Germinal center (tissue), 1 donor: ENCODE measurements at places on chromosomes 3 and 15.

GRCh38 chr3:60313231-60313798 is 937.9 kb downstream of the FHIT start:
- DNase-seq: no peak

DNA sequence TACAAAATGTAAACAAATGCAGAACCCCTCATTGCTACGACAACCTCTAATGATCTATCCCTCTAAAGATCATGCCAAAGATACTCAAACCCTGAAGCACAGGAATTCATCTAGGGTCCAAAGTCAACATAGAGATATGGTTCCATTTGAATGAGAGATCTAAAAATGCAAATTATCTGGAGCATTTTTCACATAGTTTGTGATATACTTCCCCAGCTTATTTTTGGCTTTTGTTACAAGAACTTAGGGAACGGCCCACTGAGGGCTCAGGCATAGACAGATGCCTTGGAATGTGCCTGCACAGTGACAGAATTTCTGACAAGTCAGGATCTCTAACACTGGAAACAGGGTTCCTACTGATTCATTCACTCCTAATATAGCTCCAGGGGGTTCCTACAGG is 258.9 kb upstream of the THBS1 start:
- no peak for DNase-seq

GRCh38 chr15:73284090-73284716 is 84.6 kb downstream of the HCN4 start:
- peak; percentile 13 for DNase-seq

GRCh38 chr3:189766416-189766815 is 135.2 kb downstream of the TP63 start:
- DNase-seq: no peak

GRCh38 chr3:79146024-79146423 is 621.8 kb downstream of the ROBO1 start:
- DNase-seq: no peak

GRCh38 chr3:126340943-126341754 is 16.1 kb downstream of the KLF15 start:
- DNase-seq: no peak

- DNase-seq: no peak
These were observed 342.1 kb upstream of the LRRC3B start for GRCh38 chr3:26280517-26280916.

GRCh38 chr15:74733269-74733668 is 7.9 kb upstream of the CYP1A1 start:
- DNase-seq: no peak

DNA sequence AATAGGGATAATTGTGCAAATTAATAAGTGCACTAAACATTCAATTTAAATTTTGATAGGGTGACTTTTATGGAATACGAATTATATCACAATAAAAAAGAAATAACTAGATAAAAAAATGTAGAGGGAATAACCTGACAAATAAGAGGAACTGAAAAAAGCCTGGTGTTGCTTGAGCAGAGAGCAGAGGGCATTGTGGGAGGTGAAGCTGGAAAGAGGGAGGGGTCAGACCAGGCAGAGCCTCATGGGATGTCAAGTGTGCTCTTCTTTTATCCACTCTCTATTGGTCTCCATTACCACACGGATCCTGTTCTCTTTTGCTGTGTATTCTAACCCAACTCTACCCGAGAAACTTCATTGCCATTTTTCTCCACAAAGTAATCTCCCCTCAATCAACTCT is 264.0 kb upstream of the CRBN start:
- DNase-seq: no peak

DNA sequence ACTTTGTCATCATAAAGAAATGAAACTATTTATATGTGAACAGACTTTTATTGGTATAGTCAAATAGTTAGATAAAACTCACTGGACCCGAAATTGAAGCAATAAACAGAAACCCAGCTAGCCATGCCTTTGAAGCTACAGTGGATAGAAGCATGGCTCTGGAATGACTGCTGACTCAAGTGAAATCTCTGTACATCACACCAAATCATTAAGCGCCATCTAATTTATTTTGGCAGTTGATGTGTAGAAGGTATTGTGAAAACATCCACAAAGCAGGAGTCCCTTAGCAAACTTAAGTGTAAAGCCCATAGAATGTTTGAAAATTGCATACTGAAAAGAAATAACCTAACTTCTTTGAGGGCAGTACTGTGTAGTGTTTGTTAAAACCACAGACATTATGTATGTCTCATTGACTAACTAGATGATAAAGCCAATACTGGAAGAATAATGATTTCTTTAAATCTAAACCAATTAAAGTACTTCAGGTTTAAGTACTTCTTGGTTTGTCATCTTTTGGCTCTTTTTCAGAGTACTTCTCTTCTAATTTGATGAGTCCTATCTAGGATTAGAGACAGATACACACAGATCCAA is 42.8 kb upstream of the FBXL22 start:
- DNase-seq: no peak

DNA sequence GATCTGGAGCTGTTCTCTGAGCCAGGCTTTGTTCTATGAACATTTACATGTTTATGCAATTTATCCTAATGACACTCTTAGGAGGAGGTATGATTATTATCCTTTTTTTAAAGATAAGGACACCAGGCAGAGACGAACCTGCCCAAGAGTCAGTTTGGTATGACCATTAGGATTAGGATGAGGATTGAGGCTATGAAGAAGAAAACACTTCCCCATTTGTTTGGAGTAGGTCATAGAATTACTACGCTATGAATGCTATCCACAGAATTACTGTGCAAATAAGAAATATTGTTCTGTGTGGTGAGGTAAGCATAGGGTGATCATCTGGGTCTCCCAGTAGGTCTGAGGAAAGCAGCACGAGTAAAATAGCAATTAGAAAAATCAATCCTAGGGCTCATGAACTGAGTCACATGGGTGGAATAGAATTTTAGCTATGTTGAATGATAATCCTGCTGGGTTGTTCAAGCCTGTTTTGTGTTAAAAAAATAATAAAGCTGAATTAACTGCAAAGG is 23.9 kb downstream of the EIF4E3 start:
- no peak for DNase-seq
